Activated CD8-positive, alpha-beta memory T cell treated with anti-CD3 and anti-CD28 coated beads, Interleukin-2, amount 50 U/mL, for 48 hours (primary cell): ENCODE measurements at places on chromosomes 7 and 10.
A peak's percentile ranks its signal among the peaks of the same experiment; 100 is the strongest.

GRCh38 chr10:97384156-97384555, 17.0 kb downstream of the RRP12 start:
- no peak for DNase-seq

DNA sequence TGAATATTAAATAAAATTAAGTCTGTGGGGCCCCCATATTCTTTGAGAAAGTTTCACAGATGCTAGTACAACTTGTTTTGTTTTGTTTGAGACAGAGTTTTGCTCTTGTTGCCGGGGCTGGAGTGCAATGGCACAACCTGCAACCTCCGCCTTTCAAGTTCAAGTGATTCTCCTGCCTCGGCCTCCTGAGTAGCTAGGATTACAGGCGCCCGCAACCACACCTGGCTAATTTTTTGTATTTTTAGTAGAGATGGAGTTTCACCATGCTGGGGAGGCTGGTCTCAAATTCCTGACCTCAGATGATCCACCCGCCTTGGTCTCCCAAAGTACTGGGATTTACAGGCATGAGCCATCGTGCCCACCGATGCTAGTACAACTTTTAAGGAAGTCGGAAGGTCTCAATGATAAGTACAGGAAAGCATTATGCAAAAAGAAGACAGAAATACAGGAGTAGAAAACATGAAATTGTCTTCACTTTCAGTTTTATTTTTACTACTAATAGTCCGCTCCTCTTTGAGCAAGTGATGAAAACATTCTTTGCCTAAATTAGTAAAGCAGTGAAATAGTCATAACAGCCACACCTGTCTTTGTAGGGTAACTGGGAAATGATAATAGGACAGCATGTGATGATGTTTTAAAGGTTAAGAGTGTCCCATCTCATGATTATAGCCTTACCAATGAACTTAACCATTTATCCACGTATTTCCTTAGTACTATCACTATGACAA, 147.5 kb downstream of the SEMA3D start:
- DNase-seq, result no peak

GRCh38 chr7:150413640-150414081, 34.5 kb downstream of the ZNF775 start:
- peak; percentile 39 for DNase-seq

DNA sequence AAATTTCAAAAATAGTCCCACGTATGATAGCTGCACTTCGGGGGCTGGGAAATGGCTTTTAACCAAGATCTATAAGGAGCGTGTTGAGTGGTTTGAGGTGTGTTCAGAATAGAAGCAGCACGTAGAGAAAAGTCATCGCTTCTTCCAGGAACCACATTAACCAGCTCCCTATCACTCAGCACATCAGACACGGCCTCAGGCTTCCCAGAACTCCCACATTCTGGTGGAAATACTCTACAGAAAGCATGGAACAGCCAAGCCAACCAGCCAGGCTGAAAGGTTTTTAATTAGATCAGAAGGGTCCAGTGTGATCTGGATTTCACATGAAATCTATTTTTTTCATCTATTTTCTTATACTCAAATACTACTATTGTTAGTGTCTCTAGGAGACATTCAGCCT, 231.5 kb upstream of the NRP1 start:
- DNase-seq, result no peak

- DNase-seq, result no peak
These were observed 167.4 kb downstream of the SKAP2 start for GRCh38 chr7:26696978-26697377.

- no peak for DNase-seq
These were observed 278.9 kb downstream of the GRID1 start for GRCh38 chr10:86087716-86088115.

- no peak for DNase-seq
These were observed 17.6 kb upstream of the STMP1 start for GRCh38 chr7:135644729-135645128.

DNA sequence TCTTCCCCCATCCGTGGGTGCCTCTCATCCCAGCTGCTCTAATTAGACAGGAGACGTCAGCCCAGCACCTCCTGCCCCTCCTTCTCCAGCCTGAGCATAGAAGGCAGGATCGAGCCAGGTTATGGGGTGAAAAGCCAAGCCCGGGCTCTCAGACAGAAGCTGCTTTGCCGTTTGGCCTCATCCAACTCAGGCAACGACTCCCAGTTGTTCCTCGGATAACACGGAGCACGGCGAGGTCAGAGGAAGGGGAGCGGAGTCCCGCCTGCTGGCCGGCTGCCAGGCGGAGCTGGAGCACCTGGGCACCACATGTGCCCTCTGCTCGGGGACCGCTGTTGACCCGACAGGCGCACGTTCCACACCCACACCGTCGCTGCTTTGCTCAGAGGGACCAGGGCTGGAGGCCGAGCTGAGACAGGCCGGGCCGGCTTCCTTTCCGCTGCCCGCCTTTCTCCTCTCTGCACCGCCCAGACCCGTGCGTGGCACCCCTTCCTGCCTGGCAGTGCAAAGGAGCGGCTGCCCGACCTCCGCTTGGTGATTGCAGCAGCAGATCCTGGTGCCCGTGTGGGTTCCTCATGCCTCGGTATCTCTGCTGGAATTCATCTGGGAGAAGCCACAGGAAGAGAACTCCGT, 21.6 kb upstream of the UNCX start:
- DNase-seq, result no peak

- peak; percentile 32 for DNase-seq
These were observed 370.1 kb downstream of the RPS24 start for GRCh38 chr10:78403781-78404180.

DNA sequence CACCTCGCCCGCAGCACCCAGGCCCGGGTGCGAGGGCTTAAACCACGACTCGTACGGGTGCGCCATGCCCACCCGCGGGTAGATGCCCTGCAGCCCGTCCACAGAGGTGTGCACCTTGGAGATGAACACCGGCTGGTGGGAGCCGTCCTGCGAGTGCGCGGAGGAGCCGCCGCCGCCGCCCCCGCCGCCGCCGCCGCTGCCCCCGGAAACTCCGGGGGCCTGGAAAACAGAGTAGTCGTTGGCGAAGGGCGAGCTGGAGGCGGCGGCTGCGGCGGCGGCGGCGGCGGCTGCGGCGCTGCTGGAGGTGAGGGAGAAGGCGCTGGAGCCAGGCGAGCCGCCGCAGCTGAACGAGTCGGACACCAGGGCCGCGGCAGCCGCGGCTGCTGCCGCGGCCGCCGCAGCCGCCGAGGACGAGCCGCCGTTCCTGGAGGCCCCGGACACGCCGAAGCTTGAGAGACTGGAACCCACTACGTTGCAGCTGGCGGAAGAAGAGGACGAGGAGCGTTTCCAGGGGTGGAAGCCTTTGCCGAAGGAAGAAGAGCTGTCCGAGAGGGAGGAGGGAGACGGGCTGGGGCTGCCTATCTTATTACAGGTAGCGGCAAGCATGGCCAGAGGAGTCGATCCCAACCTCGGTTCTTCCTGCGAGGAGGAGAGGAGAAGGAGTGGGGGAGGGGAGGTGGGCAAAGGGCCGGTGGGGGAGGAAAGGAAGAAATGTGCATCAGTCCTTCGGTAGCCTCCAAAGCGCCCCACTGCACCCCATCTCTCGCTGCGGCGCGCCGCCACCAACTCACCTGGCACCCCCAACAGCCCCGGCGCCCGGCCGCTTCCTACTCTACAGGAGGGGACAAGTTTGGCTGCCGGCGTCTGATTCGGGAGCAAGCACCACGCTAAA, 1.3 kb downstream of the SP8 start:
- DNase-seq, result peak; percentile 57

DNA sequence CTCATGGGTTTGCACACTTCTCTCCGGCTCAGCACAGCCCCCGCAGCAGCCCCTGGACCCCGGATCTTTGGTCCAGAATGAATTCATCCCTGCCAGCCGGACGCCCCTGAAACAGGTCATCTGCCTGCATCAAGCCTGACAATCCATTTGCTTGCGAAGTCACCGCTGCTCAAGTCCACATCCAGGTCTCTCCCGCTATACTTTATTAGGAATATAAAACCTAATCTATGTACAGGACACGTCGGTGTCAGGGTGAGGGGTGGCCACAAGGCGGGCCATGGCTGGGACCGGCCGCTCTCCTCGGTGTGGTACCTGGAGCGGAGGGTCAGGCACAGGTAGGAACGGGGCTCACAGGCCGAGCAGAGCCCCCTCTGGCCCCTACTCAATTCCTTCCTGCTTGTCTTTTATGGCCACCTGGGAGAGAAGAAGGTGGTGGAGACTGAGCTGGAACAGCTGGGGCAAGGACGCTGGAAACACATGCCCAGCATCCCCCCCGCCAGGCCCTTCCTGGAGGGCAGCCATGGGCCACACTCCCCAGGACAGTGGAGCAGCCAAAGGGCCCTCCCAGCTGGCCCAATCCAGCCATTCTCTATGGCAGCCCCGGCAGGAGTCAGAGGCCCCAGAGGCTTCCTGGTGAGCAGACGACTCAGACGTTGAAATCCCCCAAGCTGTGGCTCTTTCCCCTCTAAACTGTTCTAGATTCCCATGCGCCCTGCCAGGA, 5.3 kb downstream of the POLR2J start:
- DNase-seq, result peak; percentile 49

GRCh38 chr7:131638641-131639430, 82.4 kb upstream of the PODXL start:
- DNase-seq, result no peak

GRCh38 chr7:47721670-47722069, 139.8 kb upstream of the TNS3 start:
- no peak for DNase-seq

DNA sequence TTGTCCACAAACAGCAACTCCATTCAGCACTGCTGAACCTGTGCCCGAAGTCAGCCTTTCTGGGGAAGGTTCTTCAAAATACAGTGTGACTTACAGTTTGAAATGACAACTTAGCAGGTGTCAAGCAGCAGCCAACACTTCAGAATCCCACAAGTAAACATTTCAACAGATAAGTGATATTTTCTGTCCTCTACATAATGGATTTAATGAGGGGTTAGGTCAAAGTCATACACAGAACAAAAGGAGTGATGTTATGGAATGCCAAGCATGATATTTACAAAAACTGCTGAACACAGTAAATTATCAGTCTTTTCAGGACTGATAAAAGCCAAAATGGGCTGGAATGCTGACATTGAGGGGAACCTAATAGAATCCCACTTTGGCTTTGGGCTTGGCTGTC, 77.6 kb upstream of the JAZF1 start:
- no peak for DNase-seq

GRCh38 chr7:81327468-81328266, 408.8 kb upstream of the SEMA3C start:
- no peak for DNase-seq

DNA sequence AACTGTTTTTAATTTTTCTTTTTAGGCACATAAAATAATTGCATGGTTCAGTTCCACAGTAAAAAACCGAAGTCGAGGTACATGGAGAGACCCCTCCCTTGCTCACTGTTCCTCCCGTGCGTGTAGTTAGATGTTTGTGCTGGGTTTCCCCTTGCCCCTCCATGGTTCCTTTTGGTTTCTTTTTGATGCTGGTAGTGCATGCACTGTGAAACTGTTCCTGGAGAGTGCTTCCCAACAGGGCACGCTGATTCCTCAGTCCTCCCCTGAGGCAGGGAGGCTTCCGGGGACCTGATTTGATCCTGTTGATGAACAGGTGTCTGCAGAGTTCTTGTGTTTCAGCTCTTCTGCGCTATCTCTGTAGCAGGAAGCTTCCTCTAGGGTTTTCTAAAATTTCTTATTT, 69.5 kb downstream of the ADCY1 start:
- DNase-seq, result no peak

- no peak for DNase-seq
These were observed 41.7 kb downstream of the DNAJC1 start for GRCh38 chr10:21961847-21962246.
